Common myeloid progenitor, CD34-positive (primary cell): ENCODE measurements at places on chromosomes 7 and 10.

GRCh38 chr10:76998451-76998850 is 639.2 kb downstream of the KCNMA1 start:
- no peak for DNase-seq

GRCh38 chr10:5517546-5517945 is 7.2 kb upstream of the CALML3 start:
- DNase-seq: no peak

- DNase-seq: no peak
These were observed 957.1 kb downstream of the SORCS3 start for GRCh38 chr10:105598207-105598606.

DNA sequence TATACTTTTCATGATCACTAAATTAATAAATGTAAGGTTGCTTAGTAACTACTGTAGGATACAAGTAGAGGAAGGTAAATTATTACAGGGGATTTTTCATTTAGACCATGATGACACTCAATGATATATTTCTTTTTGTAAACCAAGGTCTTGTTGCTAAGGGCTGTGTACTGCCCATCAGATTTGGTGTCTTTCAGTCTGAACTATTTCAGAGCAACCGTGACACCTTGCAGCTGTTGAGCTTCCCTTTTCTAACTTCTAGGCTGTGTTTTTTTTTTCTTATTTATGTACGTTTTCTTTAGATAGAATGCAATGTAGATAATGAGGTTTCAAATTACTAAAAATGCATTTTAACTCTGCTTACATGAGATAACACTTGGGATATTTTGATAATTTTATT is 292.0 kb upstream of the MBL2 start:
- peak; percentile 45 for DNase-seq

DNA sequence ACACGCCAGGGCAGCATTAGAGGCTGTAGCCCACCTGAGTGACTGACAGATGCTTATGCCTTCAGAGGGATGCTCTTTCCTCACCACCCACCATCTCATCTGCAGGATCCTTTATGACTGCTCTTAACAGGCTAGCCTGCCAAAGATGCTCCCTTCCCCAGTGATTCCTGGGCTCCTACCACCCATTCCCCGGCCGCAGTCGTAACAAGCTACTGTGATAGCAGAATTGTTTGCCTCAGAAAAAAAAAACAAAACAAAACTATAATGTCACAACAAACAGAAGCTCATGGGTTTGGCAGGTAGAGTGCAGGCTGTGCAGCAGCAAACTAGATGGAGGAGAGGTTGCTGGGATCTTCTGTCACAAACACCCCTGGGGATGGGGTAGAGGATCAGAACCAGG is 343.9 kb upstream of the ZMIZ1 start:
- no peak for DNase-seq

DNA sequence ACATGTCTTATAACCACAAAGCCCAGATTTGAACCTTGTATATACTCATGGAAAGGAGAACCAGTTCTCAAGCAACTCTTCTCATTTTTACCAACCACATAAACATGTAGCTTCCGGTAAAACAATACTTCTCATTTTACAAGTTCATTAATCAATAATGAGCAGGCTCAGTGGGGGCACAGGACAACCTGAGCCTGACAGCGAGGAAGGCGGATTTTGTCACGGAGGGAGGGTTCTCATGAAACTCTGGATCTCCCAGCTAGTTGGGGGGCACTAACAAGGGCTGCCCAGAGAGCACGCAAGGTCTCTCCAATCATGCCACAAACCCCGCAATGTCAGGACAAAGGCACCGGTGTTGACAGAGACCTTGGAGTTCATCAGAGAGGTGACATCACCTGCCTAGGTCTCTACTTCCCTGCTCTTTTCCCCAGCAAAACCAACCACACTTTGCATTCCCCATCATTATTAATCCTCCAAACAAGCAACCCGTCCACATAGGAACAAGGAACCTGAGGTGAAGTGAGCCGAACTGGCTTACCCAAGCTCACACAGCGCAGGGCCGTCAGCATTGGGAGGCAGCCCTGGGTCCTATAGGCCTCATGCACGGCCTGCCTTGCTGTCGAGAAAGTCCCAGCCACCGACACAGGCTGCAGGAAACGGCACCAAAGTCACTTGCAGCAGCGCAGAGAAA is 192.1 kb upstream of the KLF14 start:
- DNase-seq: peak; percentile 34

DNA sequence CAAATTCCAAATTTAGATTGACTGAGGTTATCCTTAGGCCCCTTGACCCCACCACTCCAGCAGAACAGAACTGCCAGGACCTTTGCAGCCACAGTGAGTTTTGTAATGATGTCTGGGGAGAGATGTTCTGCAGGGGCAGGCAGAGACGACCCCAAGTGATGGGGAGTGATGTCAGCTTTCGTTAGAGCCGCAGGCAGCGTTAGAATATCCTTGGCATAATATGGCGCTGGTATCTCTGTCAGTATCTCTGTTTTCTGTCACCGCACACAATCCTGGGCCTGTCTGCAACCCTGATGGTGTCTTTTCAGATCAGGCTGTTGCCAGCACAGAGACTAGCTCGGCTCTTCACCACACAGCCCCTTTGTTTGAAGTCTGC is 1083.6 kb downstream of the KCNMA1 start:
- no peak for DNase-seq

- no peak for DNase-seq
These were observed 11.5 kb downstream of the RGS10 start for GRCh38 chr10:119531067-119531466.

- DNase-seq: no peak
These were observed 463.6 kb downstream of the ZWINT start for GRCh38 chr10:55897490-55897921.

DNA sequence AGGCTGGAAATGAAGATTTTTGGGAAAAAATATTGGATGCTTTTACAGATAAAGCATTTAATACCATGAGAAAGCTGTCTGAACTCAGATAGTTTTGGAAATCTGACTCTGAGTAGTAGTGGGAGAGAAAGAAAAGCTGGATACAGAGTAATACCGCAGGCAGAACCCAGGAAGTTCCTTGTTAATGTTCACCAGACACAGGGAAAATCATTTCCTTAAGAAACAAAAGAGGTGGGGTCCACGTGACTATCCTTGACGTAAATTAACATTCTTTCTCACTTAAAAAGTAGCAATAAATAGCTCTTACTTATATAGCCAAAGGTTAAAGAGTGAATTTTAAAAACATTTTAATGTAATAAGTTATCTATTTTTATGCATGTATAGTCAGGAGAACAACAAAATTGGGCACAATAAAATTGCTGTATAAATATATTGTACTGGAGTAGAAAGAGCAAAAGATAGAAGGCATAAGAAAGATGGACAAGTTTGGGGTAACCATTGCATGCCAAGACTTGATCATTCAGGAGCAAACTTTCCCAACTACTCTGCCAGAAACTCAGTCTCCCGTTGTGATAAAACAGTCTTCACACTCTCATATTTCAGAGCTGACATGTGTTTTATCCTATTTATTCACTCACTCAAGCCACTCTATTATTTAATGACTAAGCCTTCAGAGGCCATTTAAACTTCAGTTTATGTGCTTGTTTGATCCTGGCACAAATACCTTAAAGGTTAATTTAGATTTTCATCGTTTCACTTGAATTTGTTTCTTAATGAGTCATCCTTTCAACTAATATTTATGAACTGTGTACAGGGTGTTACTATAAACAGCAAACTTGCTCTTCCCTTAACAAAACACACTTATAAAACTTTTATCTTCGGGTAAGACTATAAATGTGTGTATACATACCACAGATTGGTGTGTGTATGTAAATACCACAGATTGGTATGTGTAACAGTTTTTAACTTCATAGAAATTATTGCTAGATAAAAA is 143.1 kb downstream of the GNAI1 start:
- DNase-seq: no peak

GRCh38 chr7:1535701-1536454 is 5.4 kb downstream of the MAFK start:
- DNase-seq: peak; percentile 32

- DNase-seq: no peak
These were observed 33.6 kb downstream of the GPER1 start for GRCh38 chr7:1121476-1121875.

GRCh38 chr10:112955582-112956421 is 5.8 kb downstream of the TCF7L2 start:
- peak; percentile 19 for DNase-seq

GRCh38 chr7:111677848-111678247 is 115.6 kb upstream of the IMMP2L start:
- no peak for DNase-seq

- no peak for DNase-seq
These were observed 115.5 kb upstream of the LAMB4 start for GRCh38 chr7:108245523-108246226.

DNA sequence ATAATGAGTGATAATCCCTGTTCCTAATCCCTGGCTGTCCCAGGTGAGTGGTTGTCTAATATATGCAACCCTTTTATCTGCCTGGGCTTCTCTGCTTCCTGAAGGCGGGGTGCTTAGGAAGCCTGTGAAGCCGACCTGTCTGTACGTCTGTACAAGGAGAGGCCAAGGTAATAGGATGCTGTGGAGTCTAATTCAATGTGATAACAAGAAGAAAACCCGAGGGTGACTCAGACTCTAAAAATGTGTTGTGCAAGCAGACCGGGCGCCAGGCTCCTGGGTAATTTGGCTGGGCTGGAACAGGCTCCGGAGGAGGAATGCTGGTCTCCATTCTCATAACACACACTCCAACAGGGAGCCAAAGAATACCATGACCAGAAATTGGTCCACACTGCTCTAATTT is 43.6 kb downstream of the THNSL1 start:
- no peak for DNase-seq

- DNase-seq: peak; percentile 64
These were observed 15.3 kb downstream of the PLAU start for GRCh38 chr10:73926152-73926764.

GRCh38 chr7:111508387-111508786 is 53.9 kb downstream of the IMMP2L start:
- peak; percentile 26 for DNase-seq

DNA sequence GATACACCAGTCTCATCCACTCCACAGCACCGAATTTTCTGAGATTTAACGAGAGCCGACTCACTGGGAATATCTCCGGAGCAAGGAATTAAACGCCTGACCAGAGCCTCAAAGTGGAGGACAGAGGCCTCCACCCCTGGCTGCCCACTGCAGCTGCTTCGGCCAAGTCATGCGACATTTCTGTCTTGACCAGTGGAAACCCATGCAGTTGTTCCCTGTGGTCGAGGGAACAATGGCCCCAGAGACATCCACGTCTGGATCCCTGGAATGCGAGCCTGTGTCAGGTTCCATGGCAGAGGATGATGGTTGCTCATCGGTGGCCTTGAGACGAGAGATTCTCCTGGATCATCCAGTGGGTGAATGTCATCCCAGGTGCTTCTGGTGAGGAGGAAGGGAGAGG is 65.7 kb upstream of the INSIG1 start:
- DNase-seq: no peak

- DNase-seq: peak; percentile 62
These were observed at the start of gene C10orf53 for GRCh38 chr10:49679480-49679893. Gene C10orf53, plus strand, starts transcription at chr10:49679651. Its CDS starts 47 bp downstream, at chr10:49679698.

DNA sequence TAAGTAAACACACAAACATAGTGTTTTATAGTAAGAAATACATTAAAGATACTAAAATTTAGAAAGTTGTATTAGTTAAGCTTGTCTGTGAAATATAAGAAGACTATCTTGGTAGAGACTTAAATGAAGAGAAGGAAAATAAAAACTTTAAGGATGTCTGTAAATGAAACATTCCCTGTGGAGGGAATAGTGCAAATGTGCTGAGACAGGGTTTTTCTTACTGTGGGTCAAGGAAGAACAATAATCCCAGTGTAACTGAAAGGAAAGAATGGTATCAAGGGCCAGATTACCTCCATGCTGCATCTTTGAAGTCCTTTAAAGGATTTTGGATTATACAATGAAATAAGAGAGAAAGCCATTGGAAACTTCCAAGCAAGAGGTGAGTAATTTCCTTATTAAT is 547.5 kb upstream of the PCDH15 start:
- DNase-seq: no peak

DNA sequence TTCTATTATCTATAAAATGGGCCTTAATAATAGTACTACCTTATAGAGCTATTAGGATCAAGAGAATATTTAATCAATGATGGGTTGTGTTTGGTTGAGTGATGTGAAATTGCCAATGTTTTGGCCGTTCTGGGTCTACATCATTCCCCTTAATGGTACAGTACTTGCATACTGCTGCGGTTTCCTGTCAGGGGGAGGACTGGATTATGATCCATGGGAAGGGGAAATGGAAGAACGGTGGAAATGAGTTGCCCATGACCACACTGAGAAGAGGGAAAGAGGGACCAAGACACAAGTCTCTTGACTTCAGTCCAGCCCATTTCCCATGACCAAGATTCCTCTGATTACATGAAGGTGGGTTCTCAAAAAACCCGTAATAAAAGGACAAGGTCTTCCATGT is 999 bp upstream of the MRPS24 start:
- DNase-seq: no peak

- DNase-seq: no peak
These were observed 598.6 kb downstream of the PARD3 start for GRCh38 chr10:34216348-34216945.

DNA sequence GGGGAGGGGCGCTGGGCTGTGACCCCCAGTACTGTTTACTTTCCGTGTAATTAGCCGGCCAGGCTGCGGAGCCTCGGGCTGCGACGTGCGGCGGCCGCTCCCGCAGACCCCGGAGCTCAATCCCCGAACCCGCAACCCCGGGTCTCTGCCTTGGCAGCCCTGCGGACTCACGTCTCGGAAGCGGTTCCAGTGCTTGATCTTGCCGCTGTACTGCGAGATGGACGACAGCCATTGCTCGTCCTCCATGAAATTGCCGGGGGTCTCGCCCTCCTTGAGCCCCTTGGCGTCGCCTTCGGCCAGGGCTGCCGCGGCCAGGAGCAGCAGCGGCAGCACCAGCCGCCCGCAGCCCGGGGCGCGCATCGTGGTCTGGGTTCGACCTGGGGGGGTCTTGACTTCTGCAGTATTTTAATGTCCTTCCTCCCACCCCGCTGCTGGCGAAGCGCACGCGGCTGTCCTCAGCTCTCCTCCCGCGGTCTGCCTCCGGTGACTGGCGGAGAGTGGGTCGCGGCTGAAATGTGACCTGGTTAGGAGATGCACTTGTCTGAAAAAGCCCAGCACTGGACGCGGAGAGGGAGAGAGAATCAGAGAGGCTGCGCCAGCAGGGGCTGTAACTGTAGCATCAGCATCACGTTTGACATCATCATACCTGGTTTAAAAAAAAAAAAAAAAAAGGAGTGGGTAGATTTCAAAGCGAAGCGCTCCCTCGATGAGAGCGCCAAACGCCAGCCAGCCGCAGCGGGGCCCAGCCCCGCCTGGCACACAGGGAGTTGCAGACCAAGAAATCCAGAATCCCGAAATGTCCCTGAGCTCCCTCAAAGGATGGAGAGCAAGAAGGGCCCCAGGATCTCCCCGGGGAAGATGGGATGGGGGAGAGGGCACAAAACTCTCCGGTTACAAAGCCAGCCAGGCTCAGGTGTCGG is at the start of gene SPOCK2:
SPOCK2 (minus strand) TSS at position 583 of the 920 bp plus-strand sequence; CDS start at position 360, 223 bp downstream.
- DNase-seq: peak; percentile 54
